ENCODE measurements at places on chromosomes 13 and 19.

- DNase-seq = no peak
These were observed 2.5 kb downstream of the HDGFL2 start for GRCh38 chr19:4474514-4475022.

DNA sequence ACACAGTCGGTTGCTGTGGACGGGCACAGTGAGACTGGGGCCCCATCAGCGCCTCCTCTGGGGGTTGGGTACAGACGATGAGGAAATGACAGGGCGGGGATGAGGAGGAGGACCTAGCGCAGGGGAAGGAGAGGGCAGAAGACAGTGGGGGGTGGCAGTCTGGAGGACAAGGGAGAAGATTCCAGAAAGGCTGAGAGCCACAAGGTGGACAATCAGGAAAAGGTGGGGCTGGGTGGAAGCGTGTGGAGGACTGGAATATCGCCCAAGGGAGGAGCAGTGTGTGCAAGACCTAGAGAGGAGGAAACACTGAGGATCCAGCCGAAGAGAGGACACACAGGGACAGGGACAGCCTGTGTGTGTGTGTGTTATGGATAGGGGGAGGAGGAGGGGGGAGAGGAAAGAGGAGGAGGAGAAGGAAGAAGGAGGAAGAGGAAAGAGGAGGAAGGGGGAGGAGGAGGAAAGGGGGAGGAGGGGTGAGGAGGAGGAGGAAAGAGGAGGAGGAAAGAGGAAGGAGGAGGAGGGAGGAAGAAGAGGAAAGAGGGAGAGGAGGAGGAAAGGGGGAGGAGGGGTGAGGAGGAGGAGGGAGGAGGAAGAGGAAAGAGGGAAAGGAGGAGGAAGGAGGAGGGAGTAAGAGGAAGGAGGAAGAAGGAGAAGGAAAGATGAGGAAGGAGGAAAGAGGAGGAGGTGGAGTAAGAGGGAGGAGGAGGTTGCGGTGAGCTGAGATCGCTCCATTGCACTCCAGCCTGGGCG is 15.8 kb upstream of the GARIN5A start:
- DNase-seq = no peak

DNA sequence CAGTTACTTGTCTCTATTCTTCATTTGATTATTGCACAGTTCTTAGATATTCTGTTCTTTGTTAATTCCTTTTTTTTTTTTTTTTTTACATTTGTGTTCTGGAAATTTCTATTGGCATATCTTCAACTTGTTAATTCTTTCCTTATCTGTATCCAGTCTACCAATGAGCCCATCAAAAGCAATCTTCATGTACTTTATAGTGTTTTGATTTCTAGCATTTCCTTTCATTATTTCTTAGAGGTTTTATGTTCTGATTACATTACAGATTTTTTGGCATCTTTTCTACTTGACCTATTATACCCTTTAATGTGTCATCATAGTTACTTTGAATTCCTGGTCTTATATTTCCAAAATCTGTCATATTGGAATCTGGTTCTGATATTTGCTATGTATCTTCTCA is 2194.8 kb downstream of the PCDH9 start:
- no peak for DNase-seq

DNA sequence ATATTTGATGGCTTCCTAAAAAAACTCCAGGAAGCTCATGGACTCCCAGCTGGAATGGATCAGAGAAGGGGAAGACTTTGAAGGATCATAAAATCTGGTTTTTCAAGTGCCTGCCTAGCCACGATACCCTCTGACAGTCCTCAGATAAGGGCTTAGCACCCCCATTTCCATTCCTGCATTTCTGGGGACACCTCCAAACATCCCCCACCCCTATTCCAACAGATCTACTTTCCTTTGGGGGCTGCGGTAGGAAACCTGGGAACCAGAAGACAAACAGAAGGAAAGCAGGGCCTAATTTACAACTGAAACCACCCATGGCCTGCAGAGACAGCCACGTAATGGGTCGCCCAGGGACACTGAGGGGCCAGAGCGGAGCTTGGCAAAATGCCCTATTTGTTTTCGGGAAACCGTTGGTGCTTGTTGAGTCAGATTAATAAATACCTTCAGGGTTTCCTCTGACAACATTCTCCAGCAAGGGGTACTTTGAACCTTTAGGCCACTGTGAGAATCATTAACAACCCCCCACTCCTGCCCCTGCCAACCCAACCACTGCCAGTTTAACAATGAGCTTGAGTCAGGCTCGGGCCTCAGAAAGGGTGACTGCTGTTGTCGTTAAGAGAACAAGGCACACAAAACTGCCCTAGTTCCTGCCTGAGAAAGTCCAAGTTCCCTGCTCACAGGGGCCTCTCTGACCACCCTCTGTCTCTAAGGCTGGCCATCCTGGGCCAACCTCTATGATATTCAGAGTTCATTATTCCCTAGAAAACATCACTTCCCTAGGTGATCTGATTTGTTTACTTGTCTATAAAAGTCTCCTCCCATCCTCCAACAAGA is 23.5 kb downstream of the RHPN2 start:
- DNase-seq = no peak

GRCh38 chr19:55536951-55537740 is at the start of gene SBK2:
SBK2 (minus strand) TSS chr19:55537133; CDS start chr19:55536294, 839 bp downstream.
- DNase-seq = no peak

- no peak for DNase-seq
These were observed 11.8 kb downstream of the PEPD start for GRCh38 chr19:33509774-33510173.

DNA sequence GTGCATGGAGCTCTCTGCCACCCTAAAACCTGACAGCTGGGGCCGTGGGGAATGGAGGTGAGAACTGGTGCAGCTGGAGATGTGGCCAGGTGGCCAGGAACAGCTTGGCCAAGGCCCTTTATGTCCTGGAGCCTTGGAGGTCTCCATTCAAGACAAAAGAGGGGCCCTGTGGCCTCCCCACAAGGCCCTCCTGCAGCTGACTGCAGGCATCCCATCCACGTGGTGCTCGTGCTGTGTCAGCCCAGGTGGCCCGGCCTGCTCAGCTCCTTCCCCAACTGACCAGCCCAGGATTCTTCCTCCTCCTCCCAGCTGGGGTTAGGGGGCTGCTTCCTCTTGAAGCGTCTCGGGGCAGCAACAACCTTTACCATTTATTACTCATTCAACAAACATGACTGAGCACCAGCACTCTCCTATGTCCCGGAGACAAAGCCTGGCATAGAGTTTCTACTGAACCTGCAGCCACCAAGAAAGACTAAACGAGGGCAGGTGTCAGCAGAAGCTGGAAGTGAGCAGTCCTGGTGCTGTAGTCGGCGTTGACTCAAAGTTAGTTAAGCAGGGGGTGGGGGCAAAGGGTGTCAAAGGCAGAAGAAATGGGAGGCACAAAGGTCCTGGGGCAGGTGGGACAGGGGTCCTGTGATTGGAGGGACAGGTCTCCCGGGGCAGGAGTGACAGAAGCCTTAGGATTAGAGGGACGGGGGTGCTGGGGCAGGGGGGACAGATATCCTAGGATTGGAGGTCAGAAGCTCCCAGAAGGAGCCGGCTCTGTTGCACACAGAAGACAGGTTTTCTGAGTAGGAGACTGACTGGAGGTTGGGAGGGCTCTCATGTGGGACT is 23.3 kb upstream of the C13orf46 start:
- no peak for DNase-seq

- no peak for DNase-seq
These were observed 6.0 kb upstream of the ZNF614 start for GRCh38 chr19:52034051-52034728.

DNA sequence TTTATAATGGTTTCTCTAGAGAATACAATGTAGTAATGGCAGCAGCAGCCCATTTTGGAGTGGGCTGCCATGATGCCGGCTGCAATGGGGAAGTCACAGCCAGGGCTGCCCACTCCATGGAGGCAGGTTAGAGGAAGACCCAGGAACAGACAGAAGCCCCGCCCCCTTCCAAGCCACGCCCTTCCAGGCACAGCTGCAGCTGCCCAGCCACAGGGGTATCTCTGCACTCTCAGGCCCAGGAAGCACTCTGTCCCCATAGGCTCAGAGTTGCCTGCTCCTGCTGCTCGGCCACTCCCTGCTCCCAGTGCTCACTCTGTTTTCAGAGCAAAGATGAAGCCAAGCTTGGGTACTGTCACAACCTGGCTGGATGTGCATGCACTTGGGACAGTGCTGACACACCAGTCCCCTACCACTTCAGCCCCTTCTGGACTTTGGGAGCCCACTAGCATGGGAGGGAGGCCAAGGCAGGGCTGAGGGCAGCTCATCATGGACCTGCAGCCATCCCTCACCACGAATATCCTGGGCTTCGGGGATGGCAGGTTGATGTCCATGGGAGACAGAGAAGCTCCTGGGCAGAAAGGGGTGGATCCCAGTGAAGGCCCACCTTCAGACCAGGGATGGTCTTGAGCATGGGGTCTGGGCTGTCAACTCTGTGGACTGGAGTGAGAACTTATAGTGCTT is 1224.2 kb downstream of the SLITRK5 start:
- no peak for DNase-seq

DNA sequence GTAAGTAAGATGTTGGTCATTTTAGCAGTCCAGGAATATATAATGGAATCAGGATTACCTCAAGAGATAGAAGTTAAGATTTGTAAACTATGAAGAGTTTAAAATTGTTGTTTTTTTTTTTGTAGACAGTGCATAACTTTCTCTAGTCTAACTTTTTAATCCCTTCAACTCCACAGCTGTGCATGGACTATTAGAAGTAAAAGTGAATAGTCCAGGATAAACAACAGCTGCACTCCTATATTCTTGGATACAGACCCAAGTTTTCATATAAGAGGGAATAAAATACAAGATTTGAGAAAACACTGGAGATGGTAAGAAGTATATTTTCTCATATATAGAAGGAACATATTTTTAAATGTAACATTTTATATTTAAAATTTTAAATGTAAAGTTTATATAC is 1509.9 kb downstream of the SLITRK5 start:
- DNase-seq = no peak

GRCh38 chr13:80215368-80215767 is 125.6 kb downstream of the SPRY2 start:
- DNase-seq = no peak

DNA sequence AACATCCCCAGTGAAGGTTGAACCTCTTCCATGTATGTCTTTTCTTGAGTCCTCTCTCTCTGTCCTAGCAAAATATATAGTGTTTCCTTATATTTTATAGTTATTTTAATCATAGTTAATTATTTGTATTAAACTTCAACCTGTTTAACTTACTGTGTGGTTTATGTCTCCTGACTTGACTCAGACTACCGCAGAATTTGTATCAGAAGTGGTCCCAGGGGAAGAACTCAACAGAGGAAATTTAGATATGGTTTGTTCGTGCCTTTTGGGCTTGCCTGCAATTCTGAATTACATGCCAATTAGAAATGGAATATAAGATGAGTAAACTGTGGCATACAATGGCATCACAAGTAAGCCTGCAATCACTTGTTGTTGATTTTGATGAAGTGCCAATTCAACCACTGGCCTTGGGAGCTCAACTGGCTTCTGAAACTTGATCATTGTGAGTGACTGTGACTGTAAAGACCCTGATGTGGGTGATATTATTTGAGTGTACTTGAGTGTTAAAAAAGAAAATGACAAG is 1459.5 kb upstream of the PCDH20 start:
- no peak for DNase-seq

DNA sequence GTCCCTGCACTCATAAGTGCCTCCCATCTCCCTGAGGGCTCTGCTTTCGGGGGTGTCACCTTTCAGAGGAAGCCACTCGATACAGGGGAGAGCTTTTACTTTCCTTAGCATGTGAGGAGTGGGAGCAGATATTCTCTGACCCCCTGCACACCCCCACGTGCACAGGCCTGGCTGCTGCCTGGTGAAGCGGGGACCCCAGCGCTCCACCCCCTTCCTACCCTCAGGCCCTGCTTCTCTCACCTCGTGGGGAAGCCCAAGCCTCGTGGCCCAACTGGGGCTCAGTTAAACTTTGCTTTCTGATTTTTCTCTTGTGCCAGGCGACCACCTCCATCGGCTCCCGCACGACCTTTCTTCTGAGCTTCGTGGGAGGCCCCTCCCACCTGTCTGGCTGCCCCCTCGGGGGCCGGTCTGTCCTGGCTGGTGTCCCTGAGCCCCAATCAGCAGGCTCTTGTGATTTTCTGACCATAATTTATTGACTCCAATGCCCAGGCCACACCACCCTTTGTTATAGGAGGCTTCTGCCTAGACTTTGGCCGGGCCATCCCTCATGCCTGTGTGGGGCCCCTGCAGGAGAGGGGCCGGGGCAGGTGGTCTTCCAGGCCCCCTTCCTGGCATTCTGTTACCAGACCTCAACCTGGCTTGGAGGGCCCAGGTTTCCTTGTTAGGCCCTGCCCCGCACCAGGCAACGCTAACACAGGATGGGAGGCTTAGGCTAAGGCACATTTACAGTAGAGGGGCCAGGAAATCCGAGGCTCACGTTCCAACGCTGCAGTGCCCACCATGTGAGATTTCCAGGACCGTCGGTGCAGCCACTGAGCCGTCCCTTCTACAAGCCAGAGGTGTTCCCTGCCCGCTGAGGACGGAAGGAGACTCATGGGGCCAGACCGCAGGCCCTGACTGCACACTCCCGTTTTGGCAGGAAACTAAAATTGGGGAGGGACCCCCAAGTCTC is 3.7 kb downstream of the TMED1 start:
- no peak for DNase-seq

GRCh38 chr13:68714292-68714691 is 1393.3 kb upstream of the ATXN8OS start:
- DNase-seq = no peak
